ENCODE measurements at places on chromosomes 11 and 22. TPM values are rescaled to one million over a fixed set of nuclear protein-coding genes. Genes with fewer than 3 reads are reported as not detected.
A peak's percentile ranks its signal among the peaks of the same experiment; 100 is the strongest.

Gene CCDC15
- total RNA-seq = 4.3 TPM

Gene PHF21B
- 0.39 TPM for total RNA-seq

Gene BCL2L13
- 24.5 TPM for total RNA-seq

Gene KRTAP5-10
- total RNA-seq = 1.5 TPM

Gene DRICH1
- total RNA-seq = 0.39 TPM

Gene DDX10
- 23.8 TPM for total RNA-seq

Gene OOSP3
- not detected for total RNA-seq

Gene OR51E2
- total RNA-seq = 0.10 TPM

Gene MUC6
- total RNA-seq = under 0.01 TPM

Gene MIAT
- total RNA-seq = 2.5 TPM

Gene OR10A6
- total RNA-seq = not detected

Gene P2RY2
- 3.1 TPM for total RNA-seq

Gene SHISA8
- total RNA-seq = not detected

Gene TTC28
- 29.0 TPM for total RNA-seq

Gene PIH1D2
- 1.4 TPM for total RNA-seq

- no peak for DNase-seq
These were observed 107.7 kb upstream of the CLMP start for GRCh38 chr11:123302751-123303195.

DNA sequence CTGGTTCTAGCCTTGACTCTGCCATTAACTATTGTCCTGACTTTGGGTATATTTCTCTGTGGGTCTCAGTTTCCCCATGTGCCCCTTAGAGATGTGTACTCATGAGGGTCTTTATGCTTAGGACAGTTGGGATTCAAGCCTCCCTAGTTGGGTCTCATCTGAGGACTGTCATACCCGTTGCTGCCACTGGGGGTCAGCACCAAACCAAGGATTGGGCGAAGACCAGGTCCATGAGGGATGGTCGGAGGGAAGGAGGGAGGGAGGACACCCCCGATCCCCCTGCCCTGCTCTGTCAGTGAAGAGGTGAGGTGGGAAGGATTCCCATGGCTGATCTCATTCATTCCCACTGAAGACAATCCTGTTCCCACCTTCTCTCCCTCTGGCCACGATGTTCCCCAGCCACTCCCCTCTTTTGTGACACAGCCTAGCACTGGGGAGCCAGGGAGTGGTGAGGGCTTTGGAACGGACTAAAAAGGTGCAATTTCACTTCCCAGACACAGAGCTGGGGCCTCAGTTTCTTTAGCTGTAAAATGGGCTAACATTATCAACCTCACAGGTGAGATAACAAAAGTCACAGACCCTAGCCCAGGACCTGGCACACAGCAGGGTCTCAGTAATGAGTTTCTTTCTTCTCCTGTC lies 12.4 kb upstream of the KLHL35 start:
- peak; percentile 7 for DNase-seq

GRCh38 chr22:17929909-17930308 lies 94.5 kb downstream of the MICAL3 start:
- DNase-seq = no peak

DNA sequence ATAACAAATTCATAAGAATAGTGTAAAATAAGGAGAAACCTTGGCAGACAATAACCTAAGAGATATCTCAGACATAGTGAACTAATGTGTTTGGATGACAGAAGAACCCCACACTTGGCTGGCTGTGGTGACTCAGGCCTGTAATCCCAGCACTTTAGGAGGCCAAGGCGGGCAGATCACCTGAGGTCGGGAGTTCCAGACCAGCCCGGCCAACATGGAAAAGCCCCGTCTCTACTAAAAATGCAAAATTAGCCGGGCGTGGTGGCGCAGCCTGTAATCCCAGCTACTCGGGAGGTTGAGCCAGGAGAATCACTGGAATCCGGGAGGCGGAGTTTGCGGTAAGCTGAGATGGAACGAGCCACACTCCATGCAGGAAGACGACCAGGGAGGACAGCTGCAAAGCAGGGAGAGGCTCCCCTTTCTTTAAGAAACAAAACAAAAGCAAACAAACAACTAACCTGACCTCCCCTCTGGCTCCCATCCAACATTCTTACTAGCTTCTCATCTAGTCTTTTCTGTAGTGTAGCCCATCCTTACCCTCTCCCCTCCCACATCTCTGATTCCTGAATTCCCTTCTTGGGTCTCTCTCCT lies 84.2 kb downstream of the ZNF280B start:
- DNase-seq = no peak

GRCh38 chr11:96390488-96390792 lies 627 bp downstream of the JRKL start:
- DNase-seq = peak; percentile 40

DNA sequence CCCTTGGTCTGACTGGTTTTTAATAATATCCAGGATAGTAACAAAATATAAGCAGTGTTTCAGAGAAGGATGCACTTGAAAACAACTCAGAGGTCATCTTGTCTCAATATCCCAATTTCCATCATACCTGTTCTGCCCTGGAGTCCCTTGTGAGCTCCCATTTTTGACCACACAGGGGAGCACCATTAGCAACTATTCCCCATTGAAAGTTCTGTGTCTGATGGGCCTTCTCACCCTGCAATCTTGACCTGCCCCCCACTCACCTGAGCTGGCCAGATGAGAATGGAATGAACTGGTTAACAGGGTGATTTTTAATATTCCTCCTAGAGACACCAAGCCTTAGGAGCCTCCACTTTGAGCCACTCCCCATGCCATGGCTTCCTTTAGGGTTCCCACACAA lies 3.8 kb upstream of the CAPN5 start:
- no peak for DNase-seq

- peak; percentile 58 for DNase-seq
These were observed 107.1 kb downstream of the GAB2 start for GRCh38 chr11:78310500-78310909.

GRCh38 chr11:7905961-7906429 lies 25.1 kb downstream of the OR10A6 start:
- DNase-seq = no peak

- DNase-seq = no peak
These were observed 50.7 kb downstream of the MICAL2 start for GRCh38 chr11:12161137-12161536.

DNA sequence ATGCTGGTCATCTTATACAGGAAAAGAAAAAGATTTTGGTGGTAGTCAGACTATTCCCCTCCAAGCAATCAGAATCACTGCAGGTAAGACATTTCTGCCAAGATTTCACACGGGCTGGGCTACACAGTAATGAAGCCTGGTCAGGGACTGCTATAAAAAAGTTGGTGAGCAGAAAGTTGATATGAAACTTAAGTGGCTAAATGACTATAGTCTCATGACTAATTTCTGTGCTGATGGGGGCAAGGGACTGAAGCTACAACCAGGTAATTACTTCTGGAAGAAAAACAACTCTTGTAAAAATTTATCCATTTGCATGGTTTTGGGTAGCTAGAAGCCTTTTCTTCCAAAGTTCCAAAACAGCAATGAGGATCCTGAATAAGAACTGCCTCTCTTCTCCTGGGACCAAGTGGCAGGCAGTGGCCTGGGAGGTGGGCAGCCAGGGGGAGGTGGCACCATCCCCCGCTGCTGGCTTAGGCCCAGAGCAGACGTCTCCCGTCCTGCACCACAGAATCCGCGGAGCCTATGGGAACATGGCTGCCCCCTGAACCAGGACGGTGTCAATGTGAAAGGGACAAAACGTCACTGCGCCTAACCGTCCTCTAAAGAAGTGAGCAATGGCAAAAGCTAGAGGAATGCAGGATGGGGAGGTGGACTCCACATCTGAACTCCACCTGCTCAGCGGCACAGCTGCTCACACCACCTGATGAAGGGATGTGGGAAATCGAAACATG lies 122.6 kb upstream of the LMO1 start:
- DNase-seq = no peak

DNA sequence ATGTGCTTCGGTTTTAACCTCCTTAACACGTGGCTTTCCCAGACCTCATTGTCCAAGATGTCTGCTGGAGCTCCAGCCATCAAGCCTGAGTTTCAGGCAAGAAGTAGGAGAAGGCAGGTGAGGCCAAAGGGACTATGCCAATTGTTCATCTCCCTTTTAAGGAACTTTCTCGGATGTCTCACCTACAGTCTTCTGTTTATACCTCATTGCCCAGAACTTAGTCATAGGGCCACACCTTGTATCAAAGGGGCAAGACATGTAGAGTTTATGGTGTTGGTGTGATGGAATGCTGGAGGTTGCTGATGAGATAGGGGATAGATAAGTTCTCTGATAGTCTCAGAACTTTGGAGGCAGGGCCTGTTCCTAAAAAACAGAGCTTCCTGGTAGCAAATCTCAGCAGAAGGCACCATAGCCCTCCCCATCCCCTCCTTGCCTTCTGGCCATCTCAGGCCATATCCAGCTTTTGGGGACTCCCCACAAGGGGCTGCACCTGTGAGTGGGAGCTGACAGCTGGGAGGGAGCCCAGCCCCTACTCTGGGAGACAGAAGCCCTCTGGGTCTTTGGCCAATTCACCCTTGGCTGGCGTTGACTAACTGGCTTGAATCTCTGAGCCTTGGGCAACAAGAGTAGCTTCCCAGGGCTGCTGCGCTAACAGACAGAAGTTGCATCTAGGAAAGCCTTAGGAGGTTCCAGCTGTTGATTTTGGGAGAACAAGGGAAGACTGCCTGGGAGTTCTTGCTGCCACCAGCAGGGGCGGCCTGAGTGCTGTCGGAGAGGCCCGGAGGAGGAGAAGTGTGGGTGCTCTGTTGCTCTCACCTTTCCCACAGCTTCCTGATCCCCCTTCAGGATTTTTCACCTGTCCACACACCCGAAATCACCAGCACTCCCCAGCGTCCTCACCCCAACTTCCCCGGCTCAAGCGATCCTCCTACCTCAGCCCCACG lies 149.8 kb upstream of the THY1 start:
- no peak for DNase-seq

GRCh38 chr11:67732045-67732787 lies 57.8 kb upstream of the ALDH3B2 start:
- no peak for DNase-seq

DNA sequence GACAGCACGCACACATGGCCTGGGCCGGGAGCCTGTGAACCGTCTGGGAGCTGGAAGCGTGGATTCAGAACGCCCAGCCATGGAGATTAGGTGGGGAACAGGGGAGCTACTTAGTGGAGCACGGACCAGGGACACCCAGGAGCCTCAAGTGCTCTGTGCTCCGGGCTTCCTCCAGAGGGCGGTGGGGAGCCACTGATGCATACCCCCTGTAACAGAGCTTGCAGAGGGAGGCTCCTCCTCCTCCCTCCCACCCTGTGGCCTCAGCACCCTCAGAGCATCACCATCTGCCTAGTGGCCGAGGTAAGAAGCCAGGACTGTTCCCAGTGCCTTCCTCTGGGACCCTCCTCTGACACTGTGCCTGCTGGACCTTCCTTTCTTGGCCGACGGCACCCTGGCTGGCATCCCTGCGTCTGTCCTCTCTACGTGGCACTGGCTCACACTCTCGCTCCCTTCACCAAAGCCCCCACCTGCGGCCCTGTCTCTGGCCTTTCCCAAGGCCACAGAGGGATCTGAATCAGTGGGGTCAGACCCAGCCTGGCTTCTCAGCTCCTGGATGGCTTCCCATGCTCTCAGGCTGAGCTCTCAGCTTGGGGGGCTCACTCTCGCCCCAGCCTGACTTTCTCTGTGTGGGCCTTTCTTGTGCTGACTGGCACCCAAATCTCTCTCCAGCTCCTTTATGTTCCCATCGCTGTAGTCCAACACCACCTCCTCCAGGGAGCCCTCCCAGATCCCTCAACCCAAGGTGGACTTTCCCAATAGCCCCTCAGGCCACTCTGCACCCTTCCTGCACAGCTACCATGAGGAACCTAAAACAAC lies 780.9 kb downstream of the BRD1 start:
- no peak for DNase-seq

DNA sequence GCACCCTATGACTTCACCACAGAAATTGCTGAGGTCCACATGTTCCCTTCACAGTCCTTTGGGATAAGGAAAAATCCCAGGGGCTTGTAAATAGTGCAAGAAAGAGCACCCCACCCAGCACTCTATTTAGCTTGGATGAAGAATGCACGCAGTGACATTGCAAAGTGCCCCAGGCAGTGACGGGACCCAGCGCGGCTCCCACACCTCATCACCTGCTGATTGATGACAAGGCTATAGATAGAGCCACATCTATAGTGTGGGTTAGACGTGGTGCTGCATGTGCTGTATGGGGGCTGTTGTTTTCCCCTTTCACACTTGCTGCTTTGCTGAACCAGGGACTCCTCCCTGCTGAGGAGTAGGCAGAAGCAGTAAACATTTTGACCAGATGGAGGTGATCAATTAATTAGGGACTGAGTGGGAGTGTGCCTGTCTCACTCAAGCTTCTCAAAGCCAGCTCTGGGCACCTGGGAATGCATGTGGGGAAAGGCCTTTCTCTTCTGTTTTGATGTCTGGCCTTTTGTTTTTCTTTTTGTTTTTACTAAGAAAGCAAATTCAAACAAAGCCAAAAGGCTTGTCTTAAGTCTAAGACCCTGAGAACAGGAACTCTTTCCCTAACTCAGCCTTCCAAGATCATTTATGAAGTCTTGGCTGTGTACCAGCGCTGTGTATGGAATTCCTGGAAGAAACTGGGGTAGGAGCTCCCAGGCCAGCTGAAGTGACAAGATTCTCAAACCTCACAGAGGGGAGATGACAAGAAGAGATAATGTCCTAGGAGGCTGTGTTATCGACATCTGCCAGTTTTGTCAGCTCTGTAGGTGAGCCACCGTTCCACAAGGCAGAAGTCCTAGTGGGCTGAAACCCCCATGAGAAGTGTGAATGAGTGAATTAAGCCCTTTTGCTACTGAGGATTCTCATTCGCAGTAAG lies 219.7 kb downstream of the BARX2 start:
- DNase-seq = no peak

DNA sequence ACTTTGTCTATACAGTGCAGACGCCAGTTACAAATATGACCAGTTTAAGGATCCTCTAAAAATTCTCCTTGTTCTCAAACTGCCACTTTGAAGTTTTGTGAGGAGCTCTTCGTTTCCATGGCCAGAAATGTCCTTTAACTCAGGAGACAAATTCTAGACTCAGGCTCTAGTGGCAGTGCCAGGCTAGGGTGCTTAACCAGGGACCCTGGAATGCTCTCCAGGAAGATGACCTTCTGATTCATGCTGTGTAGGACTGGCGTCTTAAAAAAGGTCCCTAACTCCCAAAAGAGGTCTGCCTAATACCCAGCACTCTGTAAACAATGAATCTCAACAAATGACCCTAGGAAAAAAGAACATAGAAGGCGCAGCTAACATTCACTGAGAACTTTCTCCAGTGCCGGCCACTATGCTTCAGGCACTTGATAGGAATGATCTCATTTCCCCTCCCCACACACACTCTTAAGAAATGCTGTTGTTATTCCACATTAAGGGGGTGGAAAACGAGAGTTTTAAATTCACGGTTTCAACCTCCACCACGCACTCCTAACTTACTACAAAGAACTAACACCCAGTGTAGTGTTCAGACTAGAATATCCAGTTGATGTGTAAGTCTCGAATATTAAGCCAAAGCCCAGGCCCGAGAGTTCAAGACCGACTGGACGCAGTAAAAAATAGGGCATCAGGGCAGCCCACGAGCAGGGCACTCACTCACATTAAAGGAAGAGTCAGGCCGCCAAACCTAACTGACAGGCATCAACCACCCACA lies 747 bp downstream of the NXF1 start:
- DNase-seq = peak; percentile 23

GRCh38 chr22:30390974-30391691 lies 3.9 kb upstream of the RNF215 start:
- DNase-seq = no peak

Measured in skin of body (tissue), 3 donors.